ENCODE measurements at places on chromosomes 3 and 15. TPM values are rescaled to one million over a fixed set of nuclear protein-coding genes. Genes with fewer than 3 reads are reported as not detected.
A peak's percentile ranks its signal among the peaks of the same experiment; 100 is the strongest.

- peak; percentile 67 for DNase-seq
Measured at GRCh38 chr3:49500732-49501609, 30.9 kb downstream of the DAG1 start.

DNA sequence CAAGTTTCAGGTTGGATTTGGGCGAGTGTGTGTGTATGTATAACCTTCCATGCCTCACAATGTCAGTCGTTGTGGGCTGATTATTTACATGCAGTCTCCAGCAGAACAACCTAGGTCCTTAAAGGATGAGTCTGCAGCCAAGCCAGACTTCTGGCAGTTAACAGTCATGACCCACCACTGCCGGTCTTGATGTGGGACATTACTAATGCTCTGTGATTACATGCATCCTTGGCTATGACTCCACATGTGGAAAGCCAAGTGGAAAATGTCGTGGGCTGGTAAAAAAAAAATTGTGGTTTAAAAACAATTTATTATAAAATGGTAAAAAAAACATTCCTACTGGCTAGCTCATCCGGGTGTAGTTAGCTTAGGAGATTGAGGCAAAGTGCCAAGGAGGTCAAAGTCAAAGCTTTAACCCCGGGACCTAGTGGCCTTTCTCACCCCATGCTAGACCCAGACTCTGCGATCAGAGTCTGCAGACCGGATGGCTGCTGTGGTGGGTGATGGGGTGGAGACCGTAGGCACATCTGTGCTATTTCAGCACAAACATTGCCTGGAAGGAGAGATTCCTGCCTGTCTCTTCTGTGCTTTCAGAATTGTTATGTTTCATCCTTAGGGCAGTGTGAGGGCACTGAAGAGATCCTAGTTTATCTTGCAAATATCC, 6.8 kb downstream of the RARRES1 start:
- DNase-seq = no peak

- no peak for DNase-seq
Measured at GRCh38 chr3:157921811-157922210, 184.4 kb downstream of the SHOX2 start.

GRCh38 chr3:118466795-118467330, 567.8 kb downstream of the IGSF11 start:
- DNase-seq = no peak

DNA sequence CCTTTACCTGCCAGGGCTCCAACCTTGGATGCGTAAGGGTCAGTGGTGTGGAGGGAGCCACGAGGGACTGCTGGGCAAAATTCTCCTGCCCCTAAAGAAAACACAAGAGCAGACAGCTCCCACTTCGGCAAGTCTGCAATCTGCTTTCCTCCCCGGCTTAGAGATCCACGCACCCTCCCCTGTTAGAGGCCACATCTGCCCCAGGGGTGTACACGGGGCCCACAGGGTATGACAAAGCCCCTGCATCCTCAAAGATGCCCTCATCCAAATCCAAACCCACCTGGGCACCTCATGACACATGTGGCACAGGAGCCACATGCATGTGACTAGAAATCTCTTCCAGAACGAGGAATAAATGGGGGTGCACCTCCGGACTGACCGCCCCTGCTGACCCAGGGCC, 25.5 kb downstream of the ZXDC start:
- DNase-seq = no peak

GRCh38 chr3:50230104-50230793, 5.8 kb upstream of the GNAI2 start:
- no peak for DNase-seq

The MCTP2 gene
- total RNA-seq = 0.07 TPM

DNA sequence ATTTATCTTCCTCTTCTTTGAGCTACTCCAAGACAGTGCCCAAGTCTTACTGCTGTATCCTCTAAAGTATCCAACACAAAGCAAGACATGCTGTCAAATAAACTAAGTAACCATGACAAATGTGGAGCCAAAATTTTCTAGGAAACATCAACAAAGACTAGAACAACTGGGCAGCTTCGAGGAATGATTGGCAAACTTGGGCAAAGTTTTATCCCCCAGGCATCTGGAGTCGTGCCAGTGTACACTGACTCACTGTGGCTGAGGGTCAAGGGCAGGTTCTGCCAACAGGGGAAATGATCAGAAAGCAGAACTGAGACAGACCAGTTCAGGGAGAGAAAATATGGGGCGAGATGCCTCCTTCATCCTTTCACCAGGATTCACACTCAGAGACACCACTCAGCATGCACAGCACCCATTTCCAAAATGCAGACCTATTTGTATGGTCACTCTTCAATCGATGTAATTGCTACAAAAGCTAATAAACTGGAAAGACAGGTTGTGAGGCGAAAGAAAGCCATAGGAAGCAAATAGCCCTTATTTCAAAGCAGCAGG, 65.8 kb downstream of the MB21D2 start:
- DNase-seq = no peak

- no peak for DNase-seq
Measured at GRCh38 chr3:30273304-30274072, 332.9 kb upstream of the TGFBR2 start.

DNA sequence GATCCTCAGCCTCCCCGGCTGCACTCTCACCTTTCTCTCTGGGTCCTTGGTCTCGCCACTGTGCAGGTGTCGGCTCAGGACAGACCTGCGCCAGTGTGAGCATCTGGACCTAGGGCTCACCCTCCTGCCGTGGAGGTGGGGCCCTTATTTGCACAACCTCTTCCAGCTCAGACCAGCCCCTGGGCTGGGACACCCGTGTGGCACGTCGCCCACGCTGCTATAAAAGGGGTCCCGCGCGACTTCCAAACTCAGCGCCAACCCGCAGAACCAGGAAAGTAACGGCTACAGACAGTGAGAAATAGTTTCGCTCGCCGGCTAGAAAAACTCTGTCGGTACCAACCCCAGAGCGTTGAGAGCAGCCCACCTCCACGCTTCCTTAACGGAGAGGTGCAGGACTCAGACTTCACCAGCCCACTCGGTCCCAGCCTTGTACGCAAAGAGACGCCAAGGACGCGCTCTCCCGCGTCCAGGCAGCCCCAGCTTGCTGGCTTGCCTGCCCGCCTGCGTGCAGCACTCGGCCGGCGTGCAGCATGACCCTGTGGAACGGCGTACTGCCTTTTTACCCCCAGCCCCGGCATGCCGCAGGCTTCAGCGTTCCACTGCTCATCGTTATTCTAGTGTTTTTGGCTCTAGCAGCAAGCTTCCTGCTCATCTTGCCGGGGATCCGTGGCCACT, at the start of the genes DUOX2 and DUOXA2:
Gene DUOX2, minus strand, starts transcription at position 97 of the 675 bp plus-strand sequence. CDS start 761 bp downstream, outside the sequence.
Gene DUOXA2, plus strand, starts transcription at position 251 of the 675 bp plus-strand sequence. Its CDS starts 280 bp downstream, at position 531.
- DNase-seq = no peak

The EXD1 gene
- not detected for total RNA-seq

- no peak for DNase-seq
Measured at GRCh38 chr3:99954914-99955644, 137.4 kb downstream of the CMSS1 start.

DNA sequence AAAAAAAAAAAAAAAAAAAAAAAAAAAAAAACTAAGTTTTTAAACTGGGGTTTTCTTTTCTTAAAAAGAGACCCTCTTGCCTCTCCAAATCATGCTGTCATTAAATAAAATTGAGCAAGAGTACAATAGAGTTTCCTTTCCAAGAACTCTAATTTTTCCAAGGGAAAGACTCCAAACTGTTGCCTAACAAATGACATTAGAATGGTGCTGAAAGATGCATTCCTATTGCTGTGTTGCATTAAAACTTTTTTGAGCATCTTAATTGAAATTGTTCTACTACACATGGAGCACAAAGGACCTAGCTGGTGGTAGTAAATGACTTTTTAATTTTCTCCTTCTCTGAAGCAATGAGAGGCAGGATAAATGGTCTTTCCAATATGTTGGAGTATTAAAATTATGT, 469.1 kb upstream of the ARHGEF26 start:
- no peak for DNase-seq

The WDR93 gene
- not detected for total RNA-seq

DNA sequence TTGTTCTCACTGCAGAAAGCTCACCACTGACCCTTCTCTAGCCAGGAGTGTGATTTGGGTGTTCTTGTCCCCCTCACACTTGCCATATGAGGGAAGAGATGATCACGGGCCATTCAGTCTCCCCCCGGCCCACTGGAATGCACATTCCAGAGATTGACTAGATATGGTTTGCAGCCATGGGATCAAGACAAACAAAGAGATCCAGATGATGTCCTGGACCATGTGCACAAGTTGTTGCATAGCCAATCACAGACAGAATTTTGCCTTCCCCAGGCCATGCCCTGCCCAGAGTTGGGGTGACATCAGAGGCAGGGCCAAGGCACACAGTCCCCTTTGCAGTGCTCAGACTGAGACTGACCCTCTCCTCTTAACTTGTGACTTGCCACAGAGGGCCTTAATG, 14.8 kb downstream of the MUC13 start:
- DNase-seq = no peak

- DNase-seq = no peak
Measured at GRCh38 chr15:58074452-58074851, 8.9 kb upstream of the ALDH1A2 start.

DNA sequence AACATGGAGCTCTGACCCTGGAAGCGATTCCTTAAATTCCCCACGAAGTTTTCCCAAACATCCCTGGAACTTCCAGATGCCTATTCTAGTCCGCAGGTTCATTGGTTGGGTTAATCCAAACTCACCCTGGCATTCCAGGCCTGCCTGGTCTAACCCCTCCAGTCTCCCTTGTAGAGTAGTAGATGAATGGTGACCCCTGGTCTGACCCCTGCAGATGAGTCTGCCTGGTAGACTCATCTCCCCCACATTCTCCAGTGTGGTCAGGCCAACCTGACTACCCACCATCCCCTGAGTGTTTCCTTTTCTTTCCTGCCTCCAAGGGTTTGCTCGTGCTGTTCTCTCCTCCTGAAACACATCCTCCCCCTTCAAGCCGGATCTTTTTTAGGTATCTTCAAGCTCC, 10.8 kb upstream of the HRH1 start:
- no peak for DNase-seq

- DNase-seq = peak; percentile 58
Measured at GRCh38 chr15:100918690-100919480, at the start of gene LRRK1. Gene LRRK1 (plus strand): TSS chr15:100919357. CDS start chr15:100924633, 5,276 bp downstream.

The FYTTD1 gene
- total RNA-seq = 83.8 TPM

- peak; percentile 46 for DNase-seq
Measured at GRCh38 chr3:58307639-58308215, 1.4 kb downstream of the HTD2 start.

DNA sequence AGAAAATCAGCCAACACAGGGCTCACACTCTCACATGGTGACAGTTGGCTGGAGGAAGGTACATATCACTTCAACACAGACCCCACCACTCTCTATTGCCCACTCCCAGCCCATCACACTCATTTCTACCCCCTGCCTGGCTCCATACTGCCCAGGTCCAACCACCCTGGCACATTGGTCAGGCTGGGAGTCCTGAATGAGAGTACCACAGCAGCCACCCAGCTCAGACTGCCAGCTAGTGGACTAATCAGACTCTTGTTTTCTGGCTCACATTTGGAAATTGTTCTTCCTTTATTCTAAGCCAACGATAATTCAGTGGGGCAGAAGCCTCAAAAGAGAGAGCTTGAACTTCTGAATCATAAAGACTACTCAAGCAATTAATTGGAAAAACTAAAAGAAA, 20.0 kb downstream of the MRPL46 start:
- DNase-seq = no peak

The ASB14 gene
- total RNA-seq = not detected

DNA sequence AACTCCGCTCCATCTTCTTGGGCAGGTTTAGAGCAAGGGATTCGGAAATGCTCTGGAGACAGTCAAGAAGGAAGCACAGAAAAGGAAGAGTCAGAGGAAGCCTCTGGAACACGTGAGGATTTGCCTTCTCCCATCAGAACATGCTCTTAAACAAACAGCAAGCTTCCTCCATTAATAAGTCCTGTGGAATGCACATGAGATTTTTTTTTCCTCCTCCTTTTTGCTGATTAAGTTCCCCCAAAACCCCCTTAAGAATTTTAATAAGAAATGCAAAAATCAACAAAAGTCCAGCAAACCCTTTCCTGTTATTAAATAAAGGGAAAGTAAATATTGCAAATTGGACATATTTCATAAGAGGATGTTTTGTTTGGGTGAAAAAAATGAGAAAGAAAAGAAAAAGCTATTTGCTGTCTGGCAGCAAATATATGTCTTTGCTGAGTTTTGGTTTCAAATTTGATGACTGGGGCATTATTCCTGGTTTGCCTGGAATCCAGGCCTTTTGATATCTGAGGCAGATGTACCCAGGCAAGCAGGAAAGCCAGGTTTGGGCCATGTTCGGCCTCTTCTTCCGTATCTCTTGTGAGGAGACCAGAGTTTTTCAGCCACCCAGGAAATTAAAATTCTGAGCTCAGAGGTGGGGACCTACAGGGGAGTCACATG, 7.9 kb upstream of the TSEN2 start:
- DNase-seq = no peak

DNA sequence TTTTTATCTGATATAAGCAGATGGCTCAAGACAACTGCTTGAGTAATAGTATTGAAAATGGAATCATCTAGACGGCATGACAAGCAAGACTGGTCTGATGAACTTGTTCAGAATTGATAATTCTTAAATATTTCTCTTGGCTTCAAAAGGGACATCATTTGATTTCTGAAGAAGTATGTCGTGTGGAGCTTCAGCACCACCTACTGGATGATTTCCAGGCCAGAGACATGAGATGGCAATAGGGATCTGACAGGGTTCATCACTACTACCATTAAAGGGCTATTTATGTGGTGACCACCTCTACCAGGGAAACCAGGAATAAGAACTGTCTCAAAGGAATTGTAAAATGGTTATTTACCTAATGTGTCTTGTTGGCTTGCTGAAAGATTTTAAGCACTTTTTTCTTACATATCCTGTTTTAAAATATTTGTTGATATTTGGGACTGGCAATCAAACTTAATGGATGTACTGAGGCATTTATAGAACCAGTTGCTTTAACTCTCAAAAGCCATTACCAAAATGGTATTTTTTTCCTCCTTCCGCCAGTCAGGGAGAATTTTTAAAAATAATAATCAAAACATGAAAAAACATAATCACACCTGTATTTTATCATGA, 99.5 kb upstream of the FAM98B start:
- DNase-seq = peak; percentile 39

The KIF23 gene
- total RNA-seq = 41.9 TPM

GRCh38 chr15:35123743-35124142, 38.6 kb upstream of the NANOGP8 start:
- DNase-seq = no peak

GRCh38 chr15:62818691-62819090, 223.9 kb upstream of the TPM1 start:
- no peak for DNase-seq

The SLC51B gene
- total RNA-seq = not detected

GRCh38 chr15:31434588-31435260, 108.1 kb downstream of the KLF13 start:
- no peak for DNase-seq

The ATP2B2 gene
- not detected for total RNA-seq

The KNSTRN gene
- 65.7 TPM for total RNA-seq

The CD200 gene
- total RNA-seq = 0.47 TPM

The NAALADL2 gene
- total RNA-seq = not detected

DNA sequence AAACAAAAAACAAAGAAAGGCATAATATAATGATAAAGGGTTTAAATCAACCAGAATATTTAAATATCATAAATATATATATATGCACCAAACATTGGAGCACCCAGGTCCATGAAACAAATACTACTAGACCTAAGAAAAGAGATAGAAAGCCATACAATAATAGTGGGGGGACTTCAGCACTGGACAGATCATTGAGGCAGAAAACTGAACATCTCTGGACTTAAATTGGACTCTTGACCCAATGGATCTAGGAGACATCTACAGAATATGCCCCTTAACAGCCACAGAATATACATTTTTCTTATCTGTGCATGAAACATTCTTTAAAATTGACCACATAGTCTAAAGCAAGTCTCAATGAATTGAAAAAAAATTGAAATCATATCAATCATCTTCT, 48.7 kb upstream of the CD96 start:
- no peak for DNase-seq

The SLC30A4 gene
- 0.56 TPM for total RNA-seq

- DNase-seq = no peak
Measured at GRCh38 chr3:66350601-66351000, 129.8 kb downstream of the SLC25A26 start.

The TNFSF10 gene
- total RNA-seq = 0.13 TPM
